KG1 (cell line): ENCODE measurements at places on chromosomes 1 and 21.

- DNase-seq, result no peak
These were observed 102.9 kb downstream of the ACTL8 start for GRCh38 chr1:17857996-17858395.

GRCh38 chr1:110283677-110284076, 55.5 kb upstream of the RBM15 start:
- no peak for DNase-seq

- no peak for DNase-seq
These were observed 43.9 kb downstream of the GALNT2 start for GRCh38 chr1:230110971-230111370.

DNA sequence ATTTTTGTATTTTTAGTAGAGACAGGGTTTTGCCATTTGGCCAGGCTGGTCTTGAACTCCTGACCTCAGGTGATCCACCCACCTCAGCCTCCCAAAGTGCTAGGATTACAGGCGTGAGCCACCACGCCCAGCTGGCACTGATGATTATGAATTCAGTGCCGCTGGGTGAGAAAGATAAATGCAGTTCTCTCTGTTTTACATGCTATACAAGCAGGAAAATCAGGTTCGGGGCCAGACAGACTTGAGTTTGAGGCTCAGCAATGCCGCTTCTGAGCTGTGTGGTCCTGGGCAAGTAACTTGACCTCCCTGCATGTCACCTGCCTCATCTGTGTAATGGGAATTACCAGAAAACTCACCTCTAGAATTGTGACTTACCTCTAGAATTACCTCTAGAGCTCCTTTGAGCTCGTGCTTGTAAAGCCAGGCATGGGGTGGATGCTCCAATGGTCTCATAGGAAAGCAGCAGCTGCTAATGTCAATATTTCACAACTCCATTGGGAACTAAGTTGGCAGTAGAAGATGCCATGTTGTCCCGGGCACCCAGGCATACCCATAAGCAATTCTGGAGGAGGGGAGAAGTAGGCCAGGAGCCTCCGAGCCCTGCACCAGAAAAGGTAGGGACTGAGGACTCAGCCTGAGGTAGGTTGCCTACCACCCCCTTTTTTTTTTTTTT, 119.8 kb upstream of the SLC25A33 start:
- no peak for DNase-seq

GRCh38 chr1:4600615-4601460, 53.6 kb upstream of the AJAP1 start:
- DNase-seq, result no peak

- DNase-seq, result no peak
These were observed 241.3 kb downstream of the PRDM2 start for GRCh38 chr1:13941315-13941714.
